ENCODE measurements at places on chromosomes 11 and 22.

DNA sequence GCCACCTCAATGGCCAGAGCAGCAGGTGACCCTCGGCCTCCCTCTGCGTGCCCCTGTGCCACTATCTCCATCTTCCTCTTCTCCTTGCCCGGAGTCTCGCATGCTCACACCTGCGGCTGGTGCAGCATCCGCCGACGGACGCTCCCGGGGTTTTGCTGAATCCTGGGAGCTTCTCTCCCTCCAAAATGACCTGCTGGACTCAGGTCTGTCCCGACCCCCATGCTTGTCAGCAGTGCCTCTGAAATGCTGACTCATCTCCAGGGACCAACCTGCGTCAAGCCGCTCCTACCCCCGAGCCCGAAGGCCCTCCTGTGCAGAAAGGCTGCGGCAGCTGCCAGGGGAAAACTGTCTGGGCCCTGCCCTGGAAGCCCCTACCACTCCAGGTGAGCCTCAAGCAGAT lies 58.4 kb downstream of the CELSR1 start:
- no peak for DNase-seq

- DNase-seq, result no peak
Measured at GRCh38 chr22:44357966-44358465, 45.3 kb upstream of the SHISAL1 start.

DNA sequence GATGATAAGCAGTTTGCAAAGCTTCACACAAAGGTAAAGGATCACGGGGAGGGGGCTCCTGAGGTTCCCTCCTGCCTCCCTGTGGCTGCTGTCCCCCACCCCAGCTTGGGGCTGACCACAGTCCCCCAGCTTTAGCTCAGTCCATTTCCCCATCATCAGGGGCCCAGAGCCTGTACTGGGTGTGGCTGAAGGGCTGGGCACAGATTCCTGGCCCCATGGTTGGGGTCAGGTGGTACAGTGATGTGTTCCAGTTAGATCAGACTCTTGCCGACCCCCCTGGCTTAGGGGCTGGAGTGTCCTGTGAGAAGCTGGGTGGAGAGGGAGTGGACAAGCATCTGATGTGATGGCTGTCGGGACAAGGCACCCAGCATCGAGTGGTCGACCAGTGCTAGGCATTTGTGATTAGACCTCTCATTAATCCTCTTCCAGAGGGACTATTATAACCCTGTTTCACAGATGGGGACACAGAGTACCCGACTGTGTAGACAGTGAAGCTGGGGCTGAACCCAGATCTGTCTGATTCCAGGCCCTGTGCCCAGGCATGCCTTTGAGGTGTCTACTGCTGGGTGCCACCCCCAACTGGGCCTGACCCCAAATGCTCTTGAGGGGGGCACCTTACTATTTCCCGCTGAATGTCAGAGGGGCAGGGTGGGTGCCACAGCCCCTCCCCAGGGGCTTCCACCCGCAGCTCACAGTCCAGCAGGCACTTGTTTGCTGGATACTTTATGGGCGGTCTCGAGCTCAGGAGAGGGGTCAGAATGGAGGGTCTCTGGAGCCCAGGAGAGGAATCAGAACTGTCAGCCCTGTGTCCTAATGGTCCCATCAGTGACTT lies 4.3 kb downstream of the SHANK3 start:
- DNase-seq, result no peak

GRCh38 chr11:125404811-125405790 lies 91.0 kb downstream of the FEZ1 start:
- DNase-seq, result peak; percentile 89

- DNase-seq, result no peak
Measured at GRCh38 chr22:31044262-31044861, 36.8 kb upstream of the SMTN start.

DNA sequence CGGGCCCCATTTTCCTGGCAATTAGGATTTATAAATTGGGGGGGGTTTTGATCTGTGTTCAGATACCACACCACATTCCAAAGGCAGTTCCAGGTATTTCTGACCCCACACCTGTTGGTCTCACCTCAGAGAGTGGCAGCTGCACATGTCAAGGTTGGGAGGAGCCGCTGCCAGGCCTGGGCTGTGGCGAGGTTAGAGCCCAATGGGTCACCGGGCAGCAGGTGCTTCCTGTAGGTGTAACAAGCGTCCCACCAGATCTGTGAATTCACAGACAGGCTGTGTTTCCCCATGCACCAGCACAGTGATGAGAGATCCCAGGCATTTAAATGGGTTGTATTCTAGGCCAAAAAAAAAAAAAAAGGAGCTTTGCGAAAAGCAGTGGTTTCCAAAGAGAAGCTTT lies 58.6 kb downstream of the CABIN1 start:
- DNase-seq, result no peak

GRCh38 chr22:48976556-48977535 lies 850.8 kb downstream of the BRD1 start:
- DNase-seq, result no peak

GRCh38 chr11:103484545-103484944 lies 375.3 kb downstream of the DYNC2H1 start:
- no peak for DNase-seq

DNA sequence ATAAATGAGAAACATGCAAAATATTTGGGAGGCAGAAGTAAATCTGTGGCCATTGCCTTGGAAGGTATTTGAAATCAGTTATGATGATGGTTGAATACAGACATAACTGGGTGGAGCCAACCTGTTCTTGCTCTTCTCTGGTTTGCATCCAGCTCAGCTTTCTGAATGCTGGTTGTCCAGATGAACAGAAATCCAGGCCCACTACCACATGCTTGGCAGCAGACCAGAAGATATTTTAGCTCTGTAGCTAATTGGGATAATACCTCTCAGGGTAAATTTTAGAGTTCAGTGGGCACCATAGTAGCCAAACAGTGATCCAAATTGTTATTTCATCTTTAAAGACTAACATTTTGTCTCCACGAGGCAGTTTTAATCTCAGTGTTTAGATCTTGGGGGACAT lies 308.3 kb downstream of the RAB38 start:
- no peak for DNase-seq

DNA sequence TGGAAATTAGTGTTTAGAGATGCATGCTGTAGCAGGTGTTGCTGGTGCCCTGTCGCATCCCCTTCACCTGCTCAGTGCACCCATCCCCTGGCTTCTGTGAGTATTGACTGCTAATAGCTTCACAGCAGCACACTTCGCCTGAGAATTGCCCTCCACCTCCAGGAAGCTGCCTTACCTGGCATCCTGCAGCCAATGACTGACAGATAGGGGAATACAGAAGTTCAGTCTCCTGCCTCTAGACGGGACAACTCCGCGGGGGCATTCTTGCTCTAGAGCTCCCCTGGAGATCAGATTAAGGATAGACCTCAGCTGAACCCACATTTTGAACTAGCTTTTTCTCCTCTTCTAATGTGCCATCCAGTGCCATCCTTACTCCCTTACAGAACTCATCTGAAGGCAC lies 9.3 kb upstream of the CD3E start:
- DNase-seq, result no peak

- DNase-seq, result no peak
Measured at GRCh38 chr11:112902361-112903011, 58.7 kb upstream of the NCAM1 start.

GRCh38 chr22:28882545-28882877 lies 861 bp upstream of the ZNRF3 start:
- DNase-seq, result peak; percentile 37

- peak; percentile 43 for DNase-seq
Measured at GRCh38 chr22:36419177-36419911, 31.6 kb upstream of the MYH9 start.

GRCh38 chr11:34750692-34751405 lies 130.0 kb downstream of the EHF start:
- DNase-seq, result no peak

- DNase-seq, result no peak
Measured at GRCh38 chr11:123448823-123449222, 18.8 kb downstream of the GRAMD1B start.

- no peak for DNase-seq
Measured at GRCh38 chr11:64697663-64698375, 25.2 kb downstream of the NRXN2 start.

GRCh38 chr11:108766596-108767173 lies 101.8 kb downstream of the DDX10 start:
- DNase-seq, result no peak

- DNase-seq, result no peak
Measured at GRCh38 chr22:36671404-36671803, 32.1 kb downstream of the CACNG2 start.

- no peak for DNase-seq
Measured at GRCh38 chr22:32680277-32680676, 121.2 kb upstream of the TIMP3 start.

GRCh38 chr11:100810146-100810545 lies 123.1 kb downstream of the ARHGAP42 start:
- DNase-seq, result no peak

GRCh38 chr11:69397732-69398131 lies 83.7 kb upstream of the LINC01488 start:
- no peak for DNase-seq

DNA sequence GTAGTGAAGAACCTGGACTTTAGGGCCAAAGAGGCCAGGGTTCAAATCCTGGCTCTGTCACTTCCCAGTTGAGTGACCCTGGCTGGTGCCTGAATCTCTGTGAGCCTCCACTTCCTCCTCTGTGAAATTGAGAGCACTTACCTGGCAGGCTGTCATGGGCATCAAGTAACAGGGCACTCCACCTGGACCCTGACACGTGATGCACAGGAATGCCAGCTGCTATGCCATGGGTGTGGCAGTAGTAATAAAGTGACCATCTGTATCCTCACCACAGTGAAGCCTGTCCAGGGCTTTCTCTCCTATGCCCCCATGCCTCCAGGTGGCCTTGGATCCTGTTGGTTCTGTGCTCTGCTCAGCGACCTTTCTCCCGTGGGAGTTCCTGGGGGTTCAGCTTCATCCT lies 29.8 kb upstream of the PPP6R3 start:
- no peak for DNase-seq

GRCh38 chr11:112285841-112286311 lies 25.2 kb upstream of the PLET1 start:
- DNase-seq, result no peak

- no peak for DNase-seq
Measured at GRCh38 chr22:29871684-29872083, 11.3 kb upstream of the MTMR3 start.

DNA sequence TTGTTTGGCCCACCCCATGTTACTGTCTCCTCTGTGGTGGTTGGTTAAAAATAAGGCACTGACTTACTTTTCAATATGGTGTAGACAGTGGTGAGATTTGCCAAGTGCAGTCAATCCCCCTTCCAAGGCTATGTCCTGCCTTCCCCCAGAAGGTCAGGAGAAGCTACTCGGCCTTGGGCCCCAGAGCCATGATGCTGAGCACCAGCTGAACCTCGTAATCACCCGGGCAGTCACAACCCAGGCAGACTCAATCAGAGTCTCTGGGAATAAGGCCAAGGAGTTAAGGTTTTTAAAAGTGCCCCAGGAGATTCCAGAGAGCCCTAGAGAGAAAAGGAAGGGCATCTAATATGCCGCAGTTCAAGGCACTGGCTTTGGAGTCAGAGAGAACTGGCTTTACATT lies 23.8 kb downstream of the MYO18B start:
- DNase-seq, result no peak

DNA sequence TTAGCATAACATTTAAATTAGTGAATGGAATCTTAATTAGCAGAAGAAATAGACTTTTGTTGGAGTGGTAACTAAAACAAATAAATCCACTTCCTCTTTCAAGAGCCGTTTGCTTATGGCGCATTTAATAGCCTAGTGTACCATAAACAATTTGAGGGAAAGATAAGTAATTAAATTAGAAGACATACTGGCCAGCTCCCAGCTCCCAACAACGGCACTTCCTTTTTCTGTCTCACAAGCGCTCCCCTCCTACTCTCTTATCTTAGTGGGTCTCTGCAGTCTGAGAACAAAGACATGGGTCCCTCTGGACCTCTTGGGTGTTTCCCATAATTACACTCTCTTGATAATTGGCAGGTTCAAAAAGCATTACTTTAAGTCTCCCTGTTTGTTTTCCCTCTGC lies 146.0 kb downstream of the OPCML start:
- DNase-seq, result no peak

GRCh38 chr22:44458044-44459020 lies 39.7 kb downstream of the RTL6 start:
- DNase-seq, result no peak

GRCh38 chr11:64590763-64591221 lies at the start of gene SLC22A12:
SLC22A12 (plus strand) TSS chr11:64591220; CDS start chr11:64591557, 337 bp downstream.
- DNase-seq, result no peak

- no peak for DNase-seq
Measured at GRCh38 chr11:34284811-34285481, 72.9 kb downstream of the ABTB2 start.

DNA sequence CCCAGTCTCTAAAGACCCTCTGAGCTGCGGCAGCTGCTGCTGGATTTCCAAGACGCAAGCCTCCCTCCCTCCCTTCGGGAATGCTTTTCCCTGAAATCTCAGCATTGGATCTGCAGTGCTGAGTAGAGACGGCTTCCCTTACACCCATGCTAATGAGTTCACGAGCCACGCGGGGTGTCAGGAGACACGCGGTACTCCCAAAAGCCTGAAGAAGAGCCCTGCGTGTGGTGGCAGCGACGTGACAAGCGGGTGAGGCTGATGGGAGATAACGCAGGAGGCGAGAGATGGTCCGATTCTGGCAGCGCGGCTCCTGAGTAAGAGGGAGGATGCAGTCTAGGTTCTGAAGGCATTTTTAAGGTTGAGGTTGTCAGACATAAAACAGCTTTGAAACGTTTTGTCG lies 74.4 kb upstream of the ASPHD2 start:
- DNase-seq, result no peak

DNA sequence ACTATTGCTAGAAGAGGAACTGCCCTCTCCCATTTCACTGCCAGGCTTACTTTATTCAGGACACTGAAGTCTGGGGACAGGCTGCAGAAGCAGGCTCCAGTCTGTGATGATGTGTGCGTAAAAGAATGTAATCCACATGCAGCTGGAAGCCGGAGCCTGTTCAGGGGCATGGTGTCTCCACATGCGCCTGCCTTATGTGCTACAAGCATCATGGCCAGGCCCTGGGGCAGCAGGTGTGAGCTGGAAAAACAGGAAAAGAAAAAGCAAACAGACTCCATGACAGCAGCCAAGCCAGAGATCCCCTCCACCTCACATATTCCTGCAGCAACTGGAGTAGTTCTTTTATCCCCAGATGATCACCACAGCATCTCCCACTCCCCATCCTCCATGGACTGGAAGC lies 33.4 kb downstream of the ARFGAP2 start:
- peak; percentile 90 for DNase-seq

GRCh38 chr22:18909556-18909955 lies 3.4 kb downstream of the DGCR6 start:
- no peak for DNase-seq

DNA sequence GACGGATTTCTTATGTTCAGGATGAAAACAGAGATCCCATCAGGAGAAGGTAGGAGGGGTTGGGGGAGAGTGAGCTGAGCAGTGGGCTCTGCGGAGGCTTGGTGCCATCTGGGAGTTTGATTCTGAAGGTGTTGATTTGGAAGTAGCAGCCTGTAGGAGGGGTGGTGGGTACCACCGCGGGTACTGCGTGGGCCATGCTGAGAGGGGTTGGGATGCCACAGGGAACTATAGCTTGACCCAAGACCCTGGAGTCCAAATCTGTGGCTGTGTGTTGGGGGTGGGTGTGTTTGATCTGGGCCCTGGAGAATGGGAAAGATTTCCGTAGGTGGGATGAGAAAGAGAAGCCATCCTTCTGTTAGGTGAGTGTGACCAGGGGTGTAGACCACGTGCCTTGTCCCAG lies 5.0 kb downstream of the INCENP start:
- DNase-seq, result no peak

GRCh38 chr11:118338637-118339061 lies 3.9 kb downstream of the CD3D start:
- DNase-seq, result no peak
